Activated CD8-positive, alpha-beta memory T cell treated with anti-CD3 and anti-CD28 coated beads for 4 hours (primary cell): ENCODE measurements at places on chromosomes 4 and X.

GRCh38 chr4:168634276-168634802 is 137.5 kb downstream of the PALLD start:
- DNase-seq, result no peak

GRCh38 chr4:188484256-188484655 is 345.0 kb downstream of the TRIML1 start:
- DNase-seq, result no peak

DNA sequence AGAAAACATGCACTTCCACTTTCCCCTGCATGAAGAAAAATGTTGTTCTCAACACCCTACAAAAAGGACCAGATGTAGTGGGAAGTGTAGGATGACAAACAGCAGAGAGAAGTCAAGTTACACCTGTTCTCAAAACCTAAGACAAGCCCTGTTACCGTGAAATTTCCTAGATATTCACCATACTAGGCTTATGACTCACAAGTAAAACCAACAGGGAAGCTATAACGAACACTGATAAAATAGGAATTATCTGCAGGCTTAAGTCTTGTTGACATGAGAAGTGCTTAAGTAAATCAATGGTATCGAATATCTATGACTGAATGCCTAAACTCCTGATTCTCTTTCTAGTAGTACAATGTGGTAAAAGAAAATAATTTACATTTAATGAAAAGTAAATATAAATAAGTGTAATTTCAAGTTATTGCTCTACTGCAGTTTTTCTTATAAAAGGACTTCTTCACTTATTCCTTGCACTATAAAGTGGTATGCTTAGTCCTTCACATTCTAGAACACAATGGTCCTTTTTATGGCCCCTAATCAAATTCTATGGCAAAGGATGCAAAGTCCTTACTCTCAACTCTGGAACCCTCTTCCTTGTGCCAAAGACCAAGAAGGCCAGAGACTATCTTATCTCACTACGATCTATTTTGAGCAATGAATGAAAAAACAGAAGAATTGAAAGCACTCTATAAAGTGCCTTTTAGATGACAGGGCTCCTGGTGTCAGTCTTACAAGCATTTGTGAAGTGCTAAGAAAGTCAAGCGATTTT is 19.6 kb downstream of the AP1S2 start:
- DNase-seq, result no peak

- DNase-seq, result no peak
Observed at GRCh38 chrX:104659005-104659744, 93.2 kb downstream of the IL1RAPL2 start.

GRCh38 chr4:182968917-182969650 is 51.9 kb upstream of the DCTD start:
- DNase-seq, result no peak

GRCh38 chr4:628821-629635 is 3.7 kb downstream of the PDE6B start:
- no peak for DNase-seq

DNA sequence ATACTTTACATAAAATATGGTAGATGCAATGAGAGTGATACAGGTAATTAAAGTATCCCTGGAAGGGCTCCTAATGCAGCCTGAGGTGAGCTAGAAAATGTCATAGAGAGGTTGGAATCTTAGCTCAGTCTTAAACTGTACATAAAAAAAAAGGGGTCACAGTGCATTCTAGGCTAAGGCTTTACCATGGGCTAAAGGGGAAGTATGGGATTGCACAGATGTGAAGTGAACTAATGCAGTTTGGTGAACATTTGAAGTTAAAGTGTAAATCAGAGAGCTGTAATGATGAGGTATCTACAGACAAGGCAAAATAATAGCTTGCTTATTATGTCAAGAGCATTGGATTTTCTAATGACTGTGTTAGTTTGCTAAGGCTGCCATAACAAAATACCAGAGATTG is 405.9 kb downstream of the ADGRL3 start:
- DNase-seq, result no peak

DNA sequence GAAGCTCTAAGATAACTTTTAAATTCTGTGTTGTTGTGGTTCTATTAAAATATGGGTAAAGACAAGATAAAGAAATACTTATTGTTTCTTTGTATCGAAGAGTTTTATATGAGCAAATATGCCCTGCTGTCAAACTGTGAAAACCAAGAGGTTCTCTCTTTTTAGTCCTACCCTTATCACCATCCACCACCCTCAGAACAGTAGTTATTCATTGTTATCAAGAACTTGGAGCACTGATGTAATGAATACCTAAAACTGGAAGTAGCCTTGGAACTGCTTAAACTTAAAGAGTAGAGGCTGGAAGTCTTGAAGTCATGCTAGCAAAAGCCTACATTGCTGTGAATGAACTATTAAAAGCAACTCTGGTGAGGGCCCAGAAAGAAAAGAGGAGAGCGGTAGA is 9.2 kb downstream of the PIR start:
- DNase-seq, result no peak

GRCh38 chrX:35380808-35381700 is 417.1 kb upstream of the MAGEB16 start:
- no peak for DNase-seq

DNA sequence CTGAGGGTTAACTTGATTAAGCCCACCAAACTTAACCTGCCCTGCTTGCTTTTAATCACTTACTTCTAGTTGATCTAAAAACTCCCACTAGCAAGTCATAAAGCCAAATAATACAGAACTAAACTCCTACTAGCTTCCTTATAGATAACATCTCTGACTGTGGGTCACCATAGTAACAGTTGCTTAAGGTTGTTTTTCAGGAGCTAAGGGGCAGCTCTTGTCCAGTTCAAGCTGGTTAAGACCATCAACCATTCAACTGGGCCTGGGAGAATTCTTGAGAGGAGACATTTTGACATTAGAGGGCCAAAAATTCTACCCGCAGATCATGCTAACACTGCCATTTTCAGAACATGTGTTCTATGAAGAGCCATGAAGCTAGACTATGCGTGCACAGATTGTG is 67.0 kb downstream of the UCHL1 start:
- no peak for DNase-seq

- no peak for DNase-seq
Observed at GRCh38 chrX:47649781-47650163, 591 bp downstream of the ELK1 start.

- DNase-seq, result no peak
Observed at GRCh38 chr4:10947898-10948297, 263.3 kb upstream of the CLNK start.

DNA sequence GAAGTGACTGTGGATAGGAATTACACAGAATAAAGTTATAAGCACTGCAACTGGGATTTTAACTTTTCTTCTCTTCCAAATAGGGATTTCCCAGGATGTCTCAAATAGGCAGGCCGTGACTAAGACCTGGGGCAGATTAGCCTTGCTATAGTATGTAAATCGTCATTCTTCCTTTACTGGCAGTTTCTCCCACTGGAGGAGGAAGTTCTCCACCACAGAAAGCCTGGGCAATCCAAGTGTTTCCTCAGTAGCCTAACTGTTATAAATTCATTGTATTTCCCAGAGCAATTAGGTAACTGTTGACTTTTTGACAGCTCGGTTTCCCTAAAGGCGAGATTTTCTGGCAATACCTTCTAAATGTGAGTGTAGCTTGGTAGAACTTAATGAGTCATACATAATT is at the start of gene TNIP3:
TNIP3 (minus strand) TSS at position 31 of the 400 bp plus-strand sequence. CDS start 196 bp downstream, outside the sequence.
- DNase-seq, result no peak

- DNase-seq, result no peak
Observed at GRCh38 chr4:152735396-152735859, 44.1 kb downstream of the TIGD4 start.

- DNase-seq, result no peak
Observed at GRCh38 chr4:184259081-184259480, 41.4 kb upstream of the ENPP6 start.

DNA sequence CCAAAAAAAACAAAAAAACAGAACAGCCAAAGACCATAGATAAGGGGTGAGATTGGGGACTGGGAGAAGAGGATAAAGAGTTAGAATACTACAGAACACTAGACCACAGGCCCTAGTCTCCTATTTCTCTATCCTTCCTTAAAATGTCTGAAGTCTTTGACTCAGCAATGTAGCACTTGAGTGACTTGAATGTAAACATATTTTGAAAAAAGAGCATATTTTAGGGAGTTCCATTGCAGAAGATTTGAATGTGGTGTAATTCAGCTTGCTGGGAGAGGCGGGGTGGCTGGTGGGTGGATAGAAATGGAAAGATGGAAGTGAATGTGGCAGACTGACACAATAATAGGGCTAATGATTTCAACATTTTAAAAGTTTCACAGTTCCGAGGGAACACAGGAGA is 144.9 kb downstream of the CHIC2 start:
- no peak for DNase-seq

DNA sequence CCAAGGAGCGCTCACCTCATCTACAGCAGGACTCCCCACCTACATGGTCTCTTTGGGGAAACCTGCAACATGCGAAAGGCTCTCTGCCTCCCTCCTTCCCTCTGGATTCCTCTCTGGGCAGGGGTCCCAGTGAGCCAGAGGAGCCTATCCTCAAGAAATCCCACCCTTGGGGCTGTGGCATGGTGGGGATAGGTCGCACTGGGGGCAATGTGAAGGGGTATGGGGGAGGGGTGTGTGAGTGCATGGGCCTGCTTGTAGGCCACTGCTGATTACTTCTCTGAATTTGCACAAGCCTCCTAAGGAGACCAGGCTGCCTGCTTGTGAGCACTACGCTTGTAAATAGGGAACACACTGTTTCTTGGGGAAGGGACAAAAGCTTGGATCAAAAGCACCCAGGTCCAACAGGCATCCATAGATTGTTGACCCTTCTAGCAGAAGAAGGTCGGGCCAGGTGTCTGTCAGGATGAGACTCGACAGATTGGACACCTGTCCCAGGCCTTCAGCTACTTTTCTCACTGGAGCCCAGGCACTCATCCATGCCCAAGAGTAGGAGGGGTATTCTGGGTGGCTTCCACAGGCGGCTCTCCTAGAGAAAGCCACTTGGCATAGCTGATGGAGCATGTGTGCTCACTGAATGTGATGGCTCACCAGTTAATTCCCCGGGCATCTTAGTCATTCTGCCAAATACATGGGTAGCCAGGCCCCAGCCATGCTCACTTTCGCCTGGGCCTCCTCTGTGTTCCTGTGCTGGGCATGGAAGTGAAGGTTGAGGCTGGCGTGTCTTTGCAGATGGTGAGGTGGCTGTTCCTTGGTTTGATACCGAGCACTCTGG is 75.0 kb downstream of the NBDY start:
- DNase-seq, result no peak

DNA sequence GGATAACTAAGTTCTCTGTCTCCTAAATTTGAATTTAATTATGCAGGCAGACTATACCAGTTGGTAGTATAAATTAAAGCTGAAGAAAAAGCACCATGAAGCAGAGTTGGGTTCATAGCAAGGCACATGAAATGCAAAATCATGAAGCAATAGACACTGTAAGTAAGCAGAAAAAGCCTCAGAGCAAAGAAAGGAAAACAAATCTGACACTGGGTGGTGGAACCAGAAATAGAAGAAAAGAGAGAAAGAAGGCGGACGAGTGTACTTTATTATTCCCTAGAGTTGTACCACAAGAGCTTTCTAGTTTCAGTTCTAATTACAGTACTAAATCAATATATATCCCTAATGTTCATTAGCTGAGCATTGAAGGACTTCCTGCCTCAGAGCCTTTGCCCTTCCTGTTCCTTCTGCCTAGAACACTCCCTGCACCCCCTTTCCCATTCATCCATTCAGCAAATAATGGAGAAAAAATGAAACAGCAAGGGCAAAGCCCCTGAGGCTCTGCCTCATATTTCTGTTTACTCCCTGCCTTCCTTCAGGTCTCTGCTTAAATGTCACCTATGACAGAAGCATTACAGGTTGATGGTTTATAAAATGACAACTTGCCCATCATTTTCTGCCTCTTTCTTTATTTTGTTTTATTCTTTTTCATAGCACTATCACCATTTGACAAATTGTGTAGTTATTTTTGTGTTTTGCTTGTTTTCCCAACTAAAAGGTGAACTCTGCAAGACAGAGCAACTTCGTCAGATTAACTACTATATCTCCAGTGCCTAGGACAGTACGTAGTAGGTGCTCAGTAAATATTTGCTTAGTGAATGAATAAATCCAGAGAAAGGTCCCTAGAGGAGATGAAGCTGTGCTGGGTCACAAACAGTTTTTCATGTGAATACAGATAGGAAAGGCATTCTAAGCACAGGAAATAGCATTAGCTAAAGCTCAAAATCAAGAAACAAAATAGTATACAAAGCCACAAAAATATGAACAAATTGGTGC is 154.0 kb upstream of the RASGEF1B start:
- DNase-seq, result no peak

GRCh38 chr4:6772223-6772928 is 10.2 kb upstream of the KIAA0232 start:
- no peak for DNase-seq

DNA sequence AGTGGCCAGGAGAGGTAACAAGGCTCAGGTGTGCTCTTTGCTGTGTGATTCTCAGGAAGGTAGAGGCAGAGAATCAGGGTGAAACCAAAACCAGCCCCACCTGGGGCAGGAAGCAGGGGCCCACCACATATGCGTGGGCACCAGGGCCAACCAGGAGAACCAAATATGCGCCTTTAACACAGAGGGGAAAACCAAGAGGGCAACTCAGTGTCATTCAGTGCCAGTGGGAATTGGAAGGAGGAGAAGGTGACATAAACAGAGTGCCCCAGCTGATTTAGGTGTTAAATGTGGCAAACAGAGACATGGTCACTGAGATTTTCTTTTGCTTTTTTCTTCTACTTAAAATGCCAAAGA is 106.8 kb upstream of the MAMLD1 start:
- DNase-seq, result no peak

- no peak for DNase-seq
Observed at GRCh38 chrX:138651494-138651893, 60.0 kb downstream of the FGF13 start.

- DNase-seq, result no peak
Observed at GRCh38 chr4:15848191-15848842, 70.2 kb downstream of the CD38 start.

DNA sequence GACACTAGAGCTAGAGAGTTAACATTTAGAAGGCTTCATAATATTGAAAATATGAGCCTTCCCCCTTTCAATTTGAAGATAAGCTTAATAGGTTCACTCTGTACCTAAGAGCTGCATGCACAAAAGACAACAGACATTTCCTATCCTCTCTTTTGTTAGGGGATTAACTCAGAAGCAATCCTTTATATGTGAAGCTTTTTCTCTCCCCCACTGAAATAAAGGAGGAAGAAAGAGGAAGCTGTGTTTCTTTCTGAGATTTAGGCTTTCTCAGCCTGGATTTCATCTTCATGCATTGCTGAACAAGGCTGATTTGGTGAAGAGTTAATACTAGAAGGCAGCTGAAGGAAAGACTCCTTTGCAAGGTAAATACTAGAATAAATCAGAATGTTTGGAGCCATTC is 21.0 kb upstream of the CABS1 start:
- DNase-seq, result no peak

DNA sequence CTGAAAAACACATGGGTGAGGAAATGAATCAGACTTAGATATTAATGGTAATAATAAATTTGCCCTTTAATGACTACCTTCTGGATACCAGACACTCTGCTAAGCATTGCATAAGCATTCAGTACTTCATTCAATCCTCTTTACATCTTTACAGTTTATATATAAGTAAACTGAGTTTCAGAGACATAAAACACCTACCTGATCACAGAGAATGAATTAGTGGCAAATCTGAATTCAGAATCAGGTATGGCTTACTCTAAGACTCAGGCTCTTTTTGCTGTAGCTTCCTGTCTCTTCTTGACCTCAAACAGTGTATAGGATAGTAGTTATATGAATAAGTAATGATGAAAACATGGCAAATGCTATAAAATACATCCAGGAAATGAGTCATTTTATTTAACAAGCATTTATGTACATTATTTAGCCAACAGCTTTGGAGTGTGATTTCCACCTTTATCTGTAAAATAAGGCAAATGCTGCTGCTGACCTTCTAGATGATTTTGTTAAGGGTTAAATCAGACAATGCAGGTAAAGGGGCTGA is 83.9 kb downstream of the VEGFC start:
- no peak for DNase-seq
